ENCODE measurements at places on chromosomes 5 and 9. TPM values are rescaled to one million over a fixed set of nuclear protein-coding genes. Genes with fewer than 3 reads are reported as not detected.

PROB1 gene
- polyA plus RNA-seq: 4.3 TPM

TAF1L gene
- polyA plus RNA-seq: 0.15 TPM

HMHB1 gene
- not detected for polyA plus RNA-seq

CCIN gene
- polyA plus RNA-seq: 0.39 TPM

OR1L6 gene
- not detected for polyA plus RNA-seq

ANKRD20A1 gene
- polyA plus RNA-seq: 3.7 TPM

SLC22A4 gene
- polyA plus RNA-seq: 6.2 TPM

PCDH12 gene
- 17.5 TPM for polyA plus RNA-seq

OR13C8 gene
- not detected for polyA plus RNA-seq

TOR2A gene
- 13.6 TPM for polyA plus RNA-seq

TTC23L gene
- 4.0 TPM for polyA plus RNA-seq

DNA sequence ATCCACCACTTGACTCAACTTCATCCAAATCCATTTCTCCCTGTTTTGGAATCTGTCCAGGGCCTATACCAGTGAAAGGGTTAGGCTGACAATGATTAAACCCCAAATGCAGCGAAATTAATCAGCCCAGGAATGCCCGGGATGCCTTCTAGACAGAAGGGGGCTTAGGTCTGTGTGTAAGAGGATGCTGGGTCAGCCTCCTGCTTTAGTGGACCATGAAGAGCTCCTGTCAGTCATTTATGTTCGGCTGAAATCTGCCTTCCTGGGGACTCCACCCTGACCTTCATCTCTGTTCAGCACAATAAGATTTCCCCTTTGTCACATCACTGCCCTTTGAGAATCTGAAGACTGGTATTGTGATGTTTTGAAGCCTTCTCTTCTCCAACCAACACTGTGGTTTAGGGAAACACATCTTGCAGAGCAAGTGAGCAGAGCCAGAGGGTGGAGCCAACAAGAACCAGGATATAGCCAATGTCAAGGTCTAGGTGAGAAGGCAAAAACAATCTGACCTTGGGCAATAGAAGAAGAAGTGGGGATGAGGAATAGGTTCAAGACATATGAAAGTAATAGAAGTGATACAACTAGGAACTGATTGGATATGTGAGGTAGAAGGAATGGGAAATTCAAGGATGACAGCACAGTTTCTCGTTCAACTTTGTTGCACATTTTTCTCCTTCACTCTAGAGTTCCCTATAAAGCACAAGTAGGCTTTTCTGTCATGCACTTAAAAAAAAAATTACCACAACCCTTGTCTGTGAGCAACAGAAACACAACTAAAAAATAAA lies 234.4 kb downstream of the ARHGAP26 start:
- no peak for DNase-seq

GRCh38 chr5:98179791-98180755 lies 593.4 kb upstream of the RGMB start:
- no peak for DNase-seq

DNA sequence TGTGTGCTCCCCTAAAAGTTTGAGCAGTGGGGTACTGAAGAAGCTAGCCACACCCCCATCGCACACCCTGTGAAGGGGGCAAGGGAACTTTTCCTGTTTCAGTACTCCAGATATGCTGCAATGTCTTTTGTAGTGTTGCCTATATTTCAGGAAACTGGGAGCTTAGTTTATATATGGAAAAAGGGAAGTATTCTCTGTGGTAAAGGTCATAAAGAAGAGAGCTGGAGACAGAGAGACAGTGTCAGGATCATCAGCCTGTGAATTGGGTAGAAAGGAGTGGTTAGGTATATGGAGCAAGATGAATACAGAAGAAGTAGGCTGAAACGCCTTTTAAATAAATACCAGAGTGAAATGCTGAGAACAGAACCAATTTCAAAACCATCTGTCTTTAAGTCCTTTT lies 82.2 kb upstream of the C9orf72 start:
- DNase-seq: no peak

DNA sequence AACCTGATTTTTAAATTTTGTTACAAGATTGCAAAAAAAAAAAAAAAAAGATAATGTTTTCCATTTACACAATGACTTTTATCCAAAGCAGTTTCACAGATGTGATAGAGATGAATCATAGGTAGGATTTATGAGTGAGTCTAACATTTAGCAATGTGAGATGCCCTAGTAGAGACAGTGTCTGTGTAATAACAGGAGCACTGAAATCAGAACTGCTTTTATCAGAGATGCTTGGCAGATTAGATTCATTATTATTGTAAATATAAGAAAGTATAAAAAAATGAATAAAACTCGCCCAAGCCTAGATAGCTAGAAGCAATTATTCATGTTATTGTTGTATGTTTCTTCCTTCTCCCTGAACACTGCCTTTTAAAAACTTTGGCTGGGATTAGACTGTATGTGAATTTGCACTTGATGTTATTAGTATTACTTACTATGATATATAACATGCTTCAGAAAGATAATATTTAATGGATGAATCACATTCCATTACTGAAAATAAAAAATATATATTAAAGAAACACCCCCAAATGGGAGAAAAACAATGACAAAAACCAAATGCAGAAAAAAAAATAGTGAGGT lies 567.3 kb upstream of the KLF4 start:
- no peak for DNase-seq

DNA sequence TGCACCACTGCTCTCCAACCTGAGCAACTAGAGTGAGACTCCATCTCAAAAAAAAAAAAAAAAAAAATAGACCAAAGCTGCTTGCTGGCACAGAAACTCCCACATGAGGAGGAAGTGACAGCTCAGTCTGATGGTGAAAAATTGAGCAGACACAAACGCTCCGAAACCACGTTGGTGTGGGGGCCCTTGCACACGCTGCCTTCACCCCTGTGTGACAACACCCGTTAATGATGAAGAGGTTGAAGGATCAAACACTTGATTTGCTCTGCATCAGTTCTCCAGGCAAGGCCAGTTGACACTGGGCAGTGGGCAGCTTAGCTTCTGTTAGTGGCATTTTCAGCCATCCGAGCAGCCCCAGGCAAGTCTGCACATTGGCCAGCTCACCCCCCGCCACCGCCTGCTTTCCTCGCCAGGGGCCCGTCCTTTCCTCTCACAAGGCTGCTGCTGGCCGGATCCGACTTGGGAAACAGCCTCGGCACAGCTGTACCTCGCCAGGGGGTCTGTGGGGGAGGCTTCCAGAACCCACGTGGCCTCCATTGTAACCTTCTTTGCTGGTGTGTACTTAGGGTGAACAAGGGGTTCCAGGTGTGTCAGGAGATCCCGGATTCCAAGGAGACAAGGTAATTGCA lies 79.8 kb downstream of the COL27A1 start:
- DNase-seq: no peak

DNA sequence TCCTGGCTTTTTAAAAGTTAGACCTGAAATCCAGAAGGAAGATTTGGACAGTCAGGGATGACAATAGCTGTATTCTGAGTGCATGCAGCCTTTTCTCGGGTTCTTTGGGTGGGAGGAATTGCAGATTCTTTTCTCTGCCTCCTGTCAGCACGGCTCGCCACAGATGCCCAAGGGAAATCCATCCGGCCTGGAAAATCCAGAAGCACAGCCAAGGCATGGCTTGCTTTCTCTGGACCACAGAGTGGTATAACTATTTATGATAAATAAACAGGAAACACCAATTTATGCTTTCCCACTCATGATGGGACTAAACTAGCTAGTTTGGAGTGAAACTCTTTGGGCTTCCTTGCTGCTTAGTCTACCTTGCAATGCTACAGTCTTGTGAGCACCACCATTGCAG lies 59.1 kb downstream of the C9orf152 start:
- DNase-seq: no peak

DNA sequence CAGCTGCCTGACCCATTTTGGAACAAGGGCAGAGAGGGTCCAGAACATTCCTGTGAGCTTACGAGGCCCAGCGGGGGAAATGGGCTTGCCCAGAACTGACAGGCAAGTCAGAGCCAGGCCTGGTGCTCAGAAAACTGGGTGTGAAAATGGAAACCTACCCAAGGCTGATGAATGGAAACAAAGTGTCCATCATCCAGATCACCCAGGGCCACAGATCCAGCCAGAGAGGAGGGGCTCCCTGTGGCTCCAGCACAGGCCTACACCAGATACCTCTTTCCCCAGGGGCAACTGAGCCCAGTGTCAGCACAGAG lies 3.1 kb downstream of the CLTB start:
- no peak for DNase-seq

GRCh38 chr5:67335426-67335825 lies 138.8 kb upstream of the CD180 start:
- DNase-seq: no peak

- DNase-seq: no peak
Measured at GRCh38 chr9:98625728-98626127, 83.0 kb downstream of the GABBR2 start.

- DNase-seq: no peak
Measured at GRCh38 chr9:87336407-87336806, 161.3 kb upstream of the DAPK1 start.

- no peak for DNase-seq
Measured at GRCh38 chr5:168304349-168304748, 12.9 kb downstream of the WWC1 start.

GRCh38 chr9:108568093-108568492 lies 287.7 kb downstream of the ACTL7B start:
- DNase-seq: no peak

GRCh38 chr9:106890608-106891007 lies 27.6 kb downstream of the ZNF462 start:
- DNase-seq: no peak

GRCh38 chr5:169268019-169268418 lies 32.9 kb downstream of the SLIT3 start:
- no peak for DNase-seq

DNA sequence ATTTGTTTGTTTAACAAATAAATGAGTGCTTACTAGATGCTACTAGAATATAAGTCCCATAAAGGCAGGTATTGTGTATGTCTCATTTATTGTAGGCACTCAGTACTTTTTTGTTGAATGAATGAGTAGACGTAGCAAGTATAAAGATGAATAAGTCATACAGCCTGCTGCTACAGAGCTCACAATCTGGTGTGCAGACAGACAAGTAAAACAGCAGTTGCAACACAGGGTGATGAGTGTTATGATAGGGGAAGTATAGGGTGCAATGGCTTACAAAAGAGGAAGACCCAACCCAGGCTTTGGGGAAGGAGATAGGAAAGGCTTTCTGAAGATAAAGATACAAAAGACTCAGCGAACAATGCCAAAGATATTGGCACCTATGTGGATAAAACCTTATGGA lies 47.7 kb downstream of the SH3RF2 start:
- DNase-seq: no peak

DNA sequence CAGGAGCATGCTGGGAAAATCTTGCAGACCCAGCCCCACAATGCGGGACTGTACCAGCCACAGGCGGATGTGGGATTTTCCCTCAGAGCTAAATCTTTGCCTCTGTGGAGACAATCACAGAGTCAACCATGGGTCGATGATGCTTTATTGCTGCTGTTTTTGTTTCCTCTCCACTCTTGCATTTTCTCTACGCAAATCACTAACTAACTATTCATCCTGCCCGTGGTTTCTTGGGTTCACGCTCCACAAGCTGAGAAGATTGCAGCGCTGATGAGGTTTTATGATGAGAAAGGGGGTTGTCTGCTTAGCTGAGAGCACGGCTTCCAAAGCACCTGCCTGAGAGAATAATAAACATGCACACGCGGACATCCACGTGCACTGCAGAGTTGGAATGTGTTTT lies 500.2 kb upstream of the ADAMTS16 start:
- DNase-seq: no peak

DNA sequence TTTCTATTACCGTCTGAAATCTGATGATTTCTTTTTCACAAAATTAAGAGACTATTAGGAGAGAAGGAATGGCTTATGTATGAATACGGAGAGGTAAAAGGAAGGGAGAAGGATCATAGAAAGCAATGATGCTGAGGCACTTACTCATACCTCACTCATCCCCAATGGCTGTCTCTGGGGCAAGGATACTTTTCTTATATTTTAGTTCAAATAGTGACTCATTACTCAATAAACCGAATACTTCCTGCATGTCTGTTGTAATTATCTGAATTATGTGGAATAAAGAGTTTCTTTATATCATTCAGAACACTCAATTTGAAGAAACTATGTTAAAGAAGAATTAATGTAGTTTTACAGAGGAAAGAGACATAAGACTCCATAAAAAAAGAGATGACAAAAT lies 284.5 kb upstream of the NUDT12 start:
- DNase-seq: no peak

DNA sequence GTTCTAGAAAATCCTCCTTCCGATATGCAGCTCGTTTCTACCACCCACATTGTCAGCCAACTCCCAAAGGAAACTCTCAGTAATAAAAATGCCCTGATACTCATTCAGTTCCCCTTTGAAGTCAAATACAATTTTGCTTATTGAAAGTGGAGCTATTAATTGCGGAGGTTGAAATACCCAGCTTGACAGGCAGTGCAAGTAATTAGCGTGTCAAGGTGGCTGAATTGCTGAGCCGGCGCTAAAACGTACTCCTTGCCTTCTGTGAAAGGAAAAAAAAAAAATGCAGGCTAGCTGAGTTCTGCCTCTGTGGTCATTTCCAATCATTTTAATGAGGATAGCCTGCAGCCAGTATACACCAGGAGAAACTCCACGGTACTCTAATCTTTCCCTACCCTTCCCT lies 165.5 kb downstream of the RORB start:
- DNase-seq: no peak

DNA sequence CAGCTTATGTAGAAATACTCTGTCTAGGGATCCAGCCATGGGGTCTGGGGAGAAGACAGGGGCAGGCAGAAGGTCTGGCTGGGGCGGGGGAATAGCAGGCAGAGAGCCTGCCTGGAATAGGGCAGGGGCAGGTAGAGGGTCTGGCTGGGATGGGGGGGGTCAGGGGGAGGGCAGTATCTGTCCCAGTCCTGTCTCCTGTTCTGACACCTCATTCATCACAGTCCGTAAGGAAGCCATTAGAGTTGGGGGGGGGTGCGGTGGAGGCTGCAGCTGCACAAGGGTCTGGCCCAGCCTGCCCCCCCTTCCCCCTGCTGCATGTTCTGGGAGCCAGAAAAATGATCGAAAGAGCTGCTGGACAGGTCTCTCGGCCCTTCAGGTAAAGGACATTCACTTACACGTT lies 32.6 kb downstream of the CNTFR start:
- DNase-seq: no peak

DNA sequence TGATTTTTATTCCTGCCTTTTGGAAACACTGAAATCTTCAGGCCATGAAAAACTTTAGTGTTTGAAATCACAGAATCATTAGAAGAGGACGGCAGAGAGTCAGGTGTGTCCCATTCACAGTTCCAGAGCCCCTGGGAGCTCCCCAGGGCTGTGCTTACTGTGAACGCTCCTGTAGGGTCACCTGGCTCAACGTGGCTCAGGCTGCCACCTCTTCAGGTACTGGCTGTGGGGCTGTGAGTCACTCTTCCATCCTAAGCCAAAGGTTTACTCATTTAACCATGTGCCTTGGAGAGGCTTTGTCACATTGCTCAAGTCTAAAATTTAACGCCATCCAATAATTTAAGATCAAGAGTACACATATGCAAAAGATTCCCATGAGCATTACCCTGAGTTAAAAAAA lies 50.2 kb upstream of the FSTL4 start:
- no peak for DNase-seq

DNA sequence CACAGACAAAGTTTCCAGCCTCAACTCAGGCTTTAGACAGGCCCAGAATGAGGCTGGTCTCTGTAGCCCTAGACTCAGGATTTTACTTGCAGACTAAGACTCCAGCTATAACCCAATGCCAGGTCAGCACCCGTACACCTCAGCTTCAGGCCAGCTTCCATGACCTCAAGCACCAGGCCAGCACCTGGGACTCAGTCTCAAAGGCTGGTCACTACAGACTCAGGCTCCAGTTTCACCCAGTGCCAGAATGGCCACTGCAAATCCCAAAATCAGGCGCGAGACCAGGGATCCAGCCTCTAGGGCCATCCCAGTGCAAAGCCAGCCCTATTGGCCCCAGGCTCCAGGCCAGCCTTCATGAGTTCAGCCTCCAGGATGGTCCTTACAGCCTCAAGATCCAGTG lies 44.9 kb downstream of the C9 start:
- no peak for DNase-seq

Measured in renal cortex interstitium (tissue), 15 donors.